ENCODE measurements at places on chromosomes 7 and 10. TPM values are rescaled to one million over a fixed set of nuclear protein-coding genes. Genes with fewer than 3 reads are reported as not detected.

Gene FRA10AC1
- polyA plus RNA-seq: 25.1 TPM

- no peak for DNase-seq
Measured at GRCh38 chr10:52437205-52437646, 123.1 kb downstream of the DKK1 start.

DNA sequence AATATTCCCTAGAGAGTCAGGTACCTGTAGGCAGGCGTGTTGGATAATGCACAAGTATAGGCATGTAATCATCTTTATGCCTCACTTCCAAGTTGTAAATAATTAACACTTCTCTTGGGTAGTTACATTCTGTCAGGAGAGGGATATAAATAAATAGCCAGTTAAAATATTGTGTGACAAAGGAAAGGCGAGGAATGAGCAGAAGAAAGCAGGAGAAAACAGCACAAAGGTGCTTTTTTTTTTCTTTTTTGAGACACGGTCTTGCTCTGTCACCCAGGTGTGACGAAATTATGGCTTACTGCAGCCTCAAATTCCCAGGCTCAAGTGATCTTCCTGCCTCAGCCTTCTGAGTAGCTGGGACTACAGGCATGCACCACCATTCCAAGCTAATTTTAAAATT lies 99.2 kb upstream of the LYZL2 start:
- no peak for DNase-seq

DNA sequence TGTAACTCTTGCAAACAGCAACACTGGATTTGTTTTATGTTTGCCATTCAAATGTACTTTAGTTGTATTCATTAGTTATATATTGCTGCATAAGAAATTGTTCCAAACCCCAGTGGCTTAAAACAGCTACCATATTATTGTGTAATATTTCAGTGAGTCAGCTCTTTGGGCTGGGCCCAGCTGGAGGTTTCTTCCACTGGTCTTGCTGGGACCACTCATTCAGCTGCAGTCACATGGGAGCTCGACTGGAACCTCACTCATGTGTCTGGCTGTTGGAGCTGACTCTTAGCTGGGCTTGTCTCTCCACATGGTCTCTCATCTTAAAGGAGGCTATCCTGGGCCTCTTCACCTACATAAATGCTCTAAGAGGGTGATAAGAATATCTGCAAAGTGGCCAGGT lies 23.2 kb upstream of the PIP4K2A start:
- DNase-seq: no peak

DNA sequence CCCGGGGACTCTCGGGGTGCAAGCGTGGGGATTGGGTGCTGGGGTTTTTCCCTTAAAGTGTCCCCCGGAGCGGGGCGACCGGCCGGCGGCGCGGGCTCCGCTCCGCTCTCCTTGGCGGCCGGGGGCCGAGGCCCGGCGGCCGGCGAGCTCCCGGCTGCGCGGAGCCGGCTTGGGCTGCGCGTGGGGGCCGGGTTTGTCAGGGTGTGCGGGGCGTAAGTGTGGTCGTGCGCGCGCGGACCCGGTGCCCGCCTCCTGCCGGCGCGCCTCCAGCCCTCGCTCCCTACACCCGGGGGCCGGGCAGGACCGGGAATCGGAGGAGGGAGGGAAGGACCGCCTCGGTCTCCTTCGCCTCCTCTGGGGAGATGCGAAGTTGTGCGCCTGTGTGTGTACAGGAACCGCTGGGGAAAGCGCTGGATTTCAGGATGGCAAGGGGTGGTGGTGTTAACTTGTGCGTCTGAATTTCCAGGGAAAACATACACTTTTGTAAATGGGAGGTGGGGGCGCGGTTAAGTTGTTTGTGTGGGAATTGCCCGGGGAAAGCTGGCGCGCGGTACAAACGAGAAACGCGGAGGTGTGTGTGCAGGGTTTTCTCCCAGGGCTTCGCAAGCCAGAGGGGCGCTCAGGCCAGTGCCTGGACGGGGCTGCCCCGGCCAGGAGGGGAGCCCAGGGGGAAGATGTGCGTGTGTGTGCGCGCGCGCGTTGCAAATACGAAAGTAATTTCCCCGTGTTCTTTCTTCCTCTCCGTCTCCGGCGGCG lies 737 bp downstream of the ZMIZ1 start:
- DNase-seq: peak; percentile 56

- no peak for DNase-seq
Measured at GRCh38 chr10:60139290-60139689, 232.9 kb upstream of the CCDC6 start.

- no peak for DNase-seq
Measured at GRCh38 chr10:123145542-123146012, 2.4 kb upstream of the HMX2 start.

Data from hindlimb muscle (tissue), 1 donor.